ENCODE measurements at places on chromosomes 1 and 21.

GRCh38 chr1:84711121-84711520 is 20.9 kb upstream of the SSX2IP start:
- no peak for ATAC-seq

GRCh38 chr1:95246511-95246910 is 12.5 kb downstream of the RWDD3 start:
- ATAC-seq: no peak

DNA sequence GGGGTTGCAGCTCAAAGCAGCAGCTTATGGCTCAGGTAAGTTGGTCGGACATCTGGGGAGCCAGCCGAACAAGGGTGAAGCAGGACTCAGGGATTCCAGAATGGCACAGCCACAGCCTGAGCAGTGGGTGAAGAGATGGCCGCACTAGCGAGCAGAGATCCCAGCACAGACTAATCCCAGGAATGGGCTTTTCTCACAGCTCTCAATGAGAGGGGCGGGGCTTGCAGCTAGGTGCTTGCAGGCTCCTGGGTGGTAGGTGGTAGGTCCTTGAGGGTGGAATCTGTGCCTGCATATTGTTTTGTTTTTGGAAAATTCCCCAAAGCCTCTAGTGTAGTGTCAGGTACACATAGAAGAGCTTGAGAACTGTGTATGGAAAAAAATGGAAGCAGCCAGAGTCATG is 9.0 kb downstream of the KIAA0040 start:
- no peak for ATAC-seq

GRCh38 chr1:75198761-75199160 is 64.6 kb downstream of the LHX8 start:
- no peak for ATAC-seq

GRCh38 chr1:77292551-77292950 is 10.7 kb downstream of the AK5 start:
- no peak for ATAC-seq

DNA sequence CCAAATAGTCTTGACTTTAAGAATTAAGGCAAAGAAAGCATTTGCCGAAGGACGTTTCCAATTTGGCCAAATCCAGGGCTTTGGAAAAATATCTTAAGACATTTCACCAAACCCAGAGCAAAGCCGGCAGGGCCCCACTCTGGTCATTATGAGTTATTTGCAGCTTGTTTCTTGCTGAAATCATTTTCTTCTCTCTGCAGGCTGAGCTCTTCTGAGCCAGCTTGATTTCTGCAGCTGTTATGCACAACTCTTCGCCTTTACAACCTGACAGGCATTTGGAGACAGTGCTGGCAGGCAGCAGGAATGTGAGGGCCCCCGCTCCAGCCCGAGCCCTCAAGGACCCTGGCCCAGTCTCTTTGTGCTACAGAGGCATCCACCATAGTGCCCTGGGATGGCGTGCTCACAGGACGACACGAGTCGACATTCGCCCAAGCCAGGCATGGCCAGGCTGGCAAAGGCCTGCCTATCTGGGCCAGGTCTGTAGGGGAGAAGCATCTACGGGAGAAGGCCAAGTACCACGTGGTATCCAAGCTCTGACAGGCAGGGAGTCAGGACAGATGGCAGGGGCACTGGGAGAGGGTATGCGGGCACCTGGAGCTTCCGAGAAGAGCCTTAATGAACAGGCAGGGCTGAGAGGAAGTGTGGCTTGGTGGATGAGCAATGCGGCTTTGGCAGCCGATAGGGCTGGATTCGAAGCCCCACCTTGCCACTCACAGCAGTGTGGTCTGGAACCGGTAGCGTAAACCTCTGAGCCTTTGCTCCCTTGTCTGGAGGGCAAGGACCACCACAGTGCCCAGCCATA is 32.3 kb downstream of the SYF2 start:
- no peak for ATAC-seq

DNA sequence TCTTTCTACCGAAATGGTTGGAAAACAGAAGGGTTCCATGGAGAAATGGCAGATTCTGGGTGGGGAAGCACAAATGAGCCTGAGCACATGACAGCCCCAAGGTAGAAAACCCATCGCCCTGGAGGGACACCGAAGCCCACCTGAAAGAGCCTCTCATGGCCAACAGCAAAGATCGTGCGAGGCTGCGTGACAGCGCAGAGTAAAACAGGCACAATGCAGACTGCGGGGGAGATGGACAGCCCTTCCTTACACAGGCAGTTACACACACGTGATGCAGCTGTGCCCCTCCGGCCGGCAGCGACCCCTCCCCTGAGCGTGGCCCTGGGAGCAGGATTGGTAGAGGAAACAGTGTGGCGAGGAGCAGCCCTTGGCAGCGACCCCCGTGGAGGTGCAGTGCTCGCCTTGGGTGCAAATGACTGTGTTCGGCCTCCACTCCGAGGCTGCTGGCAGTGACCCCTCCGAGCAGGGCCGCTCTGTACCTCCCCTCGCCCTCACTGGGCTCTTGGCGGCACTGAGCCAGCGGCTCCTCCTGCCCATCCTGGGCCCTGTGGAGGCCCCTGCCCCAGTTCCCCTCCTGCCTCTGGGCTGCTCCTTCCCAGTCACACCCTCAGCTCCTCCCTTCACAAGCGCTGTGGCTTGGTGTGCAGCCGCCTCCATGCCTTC is 120.9 kb upstream of the COL6A1 start:
- ATAC-seq: peak; percentile 26

DNA sequence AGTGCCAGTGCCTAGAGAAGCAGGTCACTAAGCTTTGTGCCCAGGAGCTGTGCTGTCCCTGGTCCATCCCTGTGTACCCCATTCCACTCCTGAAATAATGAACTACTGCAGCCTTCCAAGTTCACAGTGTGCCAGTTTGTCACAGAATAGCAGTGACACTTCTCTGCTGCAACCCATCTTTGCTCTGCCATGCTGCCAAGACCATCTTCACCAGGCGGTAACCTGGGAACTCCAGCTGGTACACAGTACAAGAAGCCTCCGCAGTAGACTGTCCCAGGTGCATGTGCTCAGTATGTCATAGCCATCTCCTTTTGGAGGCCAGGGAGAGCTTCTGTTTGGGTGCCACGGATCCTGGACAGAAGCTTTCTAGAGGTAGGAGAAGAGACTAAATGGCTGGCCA is 138.0 kb downstream of the DHRS3 start:
- ATAC-seq: no peak

GRCh38 chr1:177116941-177117340 is 47.6 kb downstream of the ASTN1 start:
- ATAC-seq: no peak

GRCh38 chr1:246216906-246217305 is 290.2 kb downstream of the SMYD3 start:
- ATAC-seq: no peak

- no peak for ATAC-seq
Measured at GRCh38 chr1:110161849-110162248, 11.6 kb downstream of the SLC6A17 start.

- peak; percentile 14 for ATAC-seq
Measured at GRCh38 chr1:183735069-183735860, 69.7 kb upstream of the RGL1 start.

GRCh38 chr1:46749921-46750404 is 31.0 kb upstream of the EFCAB14 start:
- no peak for ATAC-seq

DNA sequence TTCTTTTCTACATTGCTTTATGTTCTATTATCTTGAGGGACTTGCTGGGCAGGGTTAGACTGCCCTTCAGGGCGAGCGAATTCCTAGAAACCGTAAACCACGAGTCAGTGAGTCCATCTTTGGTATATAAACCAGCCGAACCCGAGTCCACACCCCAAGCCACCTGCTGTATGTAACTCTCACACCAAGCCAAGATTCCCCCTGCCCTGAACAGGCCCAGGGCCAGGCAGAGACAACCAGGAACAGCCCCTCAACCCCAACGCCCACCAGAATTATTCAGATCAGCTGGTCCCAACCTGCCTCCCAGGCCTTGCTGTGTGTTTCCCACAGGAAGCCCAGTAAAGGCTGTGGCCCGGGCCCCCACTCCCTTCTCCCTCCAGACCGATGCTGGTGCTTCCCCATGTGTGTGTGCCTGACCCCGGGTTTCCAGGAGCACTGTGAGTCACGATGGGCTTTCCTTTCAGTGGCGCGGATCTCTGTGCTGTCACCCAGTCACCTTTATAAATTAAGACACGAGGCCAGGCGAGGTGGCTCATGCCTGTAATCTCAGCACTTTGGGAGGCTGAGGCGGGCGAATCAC is 17.1 kb downstream of the KIF17 start:
- ATAC-seq: no peak

- ATAC-seq: no peak
Measured at GRCh38 chr21:36023092-36023480, 37.2 kb downstream of the SETD4 start.

DNA sequence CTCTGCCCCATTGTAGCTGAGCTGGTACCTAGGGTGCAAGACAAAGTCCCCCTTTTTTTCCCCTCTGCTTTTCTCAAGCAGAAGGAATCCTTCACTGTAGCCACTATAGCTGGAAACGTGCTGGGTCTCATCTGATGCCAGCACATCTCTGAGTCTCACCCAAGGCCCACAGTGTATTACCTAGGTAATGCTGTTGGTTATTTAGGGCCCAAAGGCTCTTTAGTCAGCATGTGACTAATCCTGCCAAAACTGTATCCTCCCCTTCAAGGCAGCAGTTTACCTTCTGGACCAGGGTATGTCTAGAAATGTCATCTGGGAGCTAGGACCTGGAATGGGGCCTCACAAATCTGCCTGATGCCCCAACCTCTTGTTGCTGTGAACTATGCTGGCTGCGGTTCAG is 423.4 kb downstream of the NUF2 start:
- ATAC-seq: no peak

DNA sequence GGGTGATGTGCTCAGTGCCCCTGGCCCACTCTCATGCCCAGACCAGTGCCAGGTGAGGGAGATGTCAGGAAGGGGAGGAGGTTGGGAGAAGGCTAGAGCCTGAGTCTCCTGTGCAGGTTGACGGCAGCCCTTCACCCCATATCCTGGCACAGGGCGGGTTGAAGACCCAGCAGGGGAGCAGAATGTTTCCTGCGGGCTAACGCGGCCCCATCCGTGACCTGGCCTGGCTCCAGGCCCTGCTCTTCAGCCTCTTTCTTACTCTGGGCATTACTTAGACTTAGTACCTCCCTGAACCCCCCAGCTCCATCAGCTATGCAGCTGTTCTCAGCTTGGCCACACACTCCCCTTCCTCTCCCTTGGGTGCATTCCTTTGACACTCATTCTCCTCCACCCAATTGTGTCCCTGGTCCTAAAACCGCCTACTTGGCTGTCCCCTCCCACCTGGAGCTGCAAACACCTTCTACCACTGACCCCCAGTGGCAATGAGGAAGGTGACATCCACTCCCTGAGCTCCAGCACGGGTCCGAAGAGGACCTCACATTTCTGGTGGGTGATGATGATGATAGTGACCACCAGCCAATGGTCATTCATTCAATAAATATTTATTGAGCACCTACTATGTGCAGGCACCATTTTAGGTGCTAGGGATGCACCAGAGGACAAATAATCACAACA is 179.0 kb downstream of the PTPRU start:
- no peak for ATAC-seq

- ATAC-seq: no peak
Measured at GRCh38 chr1:4711416-4712275, 57.2 kb downstream of the AJAP1 start.

DNA sequence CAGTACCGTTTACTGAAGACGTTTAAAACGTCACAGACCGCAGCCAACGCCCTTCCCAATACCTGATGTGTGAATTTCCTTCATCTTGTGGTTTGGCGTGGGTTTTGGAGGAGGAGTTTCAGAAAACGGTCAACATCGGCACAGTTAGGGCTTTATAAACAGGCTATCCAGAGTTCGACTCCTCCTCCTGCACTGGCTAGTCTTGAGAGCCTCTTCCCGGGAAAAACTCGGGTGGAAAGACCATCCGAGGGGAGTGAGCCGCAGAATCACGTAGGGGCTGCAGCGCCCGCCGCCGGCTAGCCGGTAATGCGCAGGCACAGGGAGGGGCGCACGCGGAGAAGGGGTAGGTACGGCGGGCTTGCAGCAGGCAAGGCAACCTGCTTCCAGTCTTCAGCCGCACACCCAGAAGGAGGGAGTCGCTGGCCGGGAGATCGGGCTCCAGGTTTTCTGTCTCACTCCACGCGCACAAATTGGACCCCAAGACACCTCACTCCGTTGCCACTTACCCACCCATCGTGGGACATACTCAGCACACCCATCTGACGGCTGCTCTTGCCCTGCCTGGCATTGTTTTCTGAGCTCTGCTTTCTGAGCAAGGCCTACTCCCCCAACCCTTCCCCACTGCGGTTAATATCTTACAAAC is 25.4 kb downstream of the SLC19A2 start:
- ATAC-seq: peak; percentile 31

GRCh38 chr1:204493145-204493983 is 1.2 kb downstream of the PIK3C2B start:
- peak; percentile 0 for ATAC-seq

DNA sequence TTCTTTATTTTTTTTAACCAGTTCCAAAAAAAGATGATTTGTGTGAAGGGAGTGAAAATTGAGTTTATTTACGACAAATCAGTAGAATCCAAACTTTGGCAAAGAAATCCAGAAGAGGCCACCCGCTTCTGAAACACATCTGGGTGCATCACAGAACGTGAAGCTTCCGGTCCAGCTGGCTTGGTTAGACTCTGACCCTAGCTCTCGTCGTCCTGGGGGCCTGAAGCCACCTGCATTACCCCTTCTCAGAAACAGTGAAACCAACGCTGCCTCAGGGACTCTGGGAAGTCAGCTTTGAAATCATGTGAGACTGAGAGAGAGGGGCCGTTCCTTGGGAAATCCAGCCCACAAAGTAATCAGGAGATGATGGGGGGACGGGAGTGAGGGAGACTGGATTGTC is 21.8 kb downstream of the AJAP1 start:
- no peak for ATAC-seq

- no peak for ATAC-seq
Measured at GRCh38 chr1:151501474-151501873, 9.7 kb upstream of the CGN start.

GRCh38 chr1:226565476-226565875 is 16.9 kb downstream of the STUM start:
- no peak for ATAC-seq

DNA sequence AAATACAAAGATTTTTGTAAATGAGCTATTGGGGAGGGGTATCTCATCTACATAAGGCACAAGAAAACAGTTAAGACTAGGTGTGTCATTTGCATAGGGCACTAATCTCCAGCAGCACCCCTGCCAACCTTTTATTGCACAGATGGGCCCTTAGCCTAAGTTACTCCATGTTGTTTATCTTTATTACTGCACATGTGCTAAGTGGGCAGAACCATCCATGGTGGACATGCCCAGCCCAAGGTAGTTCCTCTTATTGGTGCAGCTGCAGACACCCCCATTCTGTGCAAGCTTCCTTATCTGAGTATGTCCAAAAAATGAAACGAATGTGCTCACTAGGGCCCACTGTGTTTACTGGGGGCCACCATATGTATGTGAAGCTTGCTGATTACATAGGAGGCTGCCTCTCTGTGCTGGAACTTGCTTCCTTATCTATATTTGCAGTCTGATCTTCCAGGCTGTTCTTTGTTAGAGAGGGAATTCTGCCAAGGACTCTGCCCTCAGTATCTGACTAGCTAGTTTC is 77.3 kb upstream of the NEK7 start:
- no peak for ATAC-seq

DNA sequence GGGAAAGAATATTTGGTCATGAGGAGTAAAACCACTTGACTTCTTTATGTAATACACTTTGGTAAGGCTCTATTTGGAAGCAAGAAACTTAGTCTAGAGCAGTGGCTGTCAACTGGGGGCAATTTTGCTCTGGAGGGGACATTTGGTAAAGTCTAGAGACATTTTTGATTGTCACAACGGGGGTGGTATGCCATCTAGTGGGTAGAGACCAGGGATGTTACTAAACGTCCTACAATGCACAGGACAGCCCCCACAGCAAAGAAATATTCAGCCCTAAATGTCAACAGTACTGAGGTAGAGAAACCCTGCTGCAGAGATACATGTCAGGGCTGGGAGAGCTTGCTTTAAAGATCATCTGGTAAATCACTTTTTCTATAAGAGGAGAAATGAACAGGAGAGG is 13.5 kb downstream of the FUCA1 start:
- ATAC-seq: no peak

Data from motor neuron (in vitro differentiated cells).